ENCODE measurements at places on chromosomes 3 and 15.

DNA sequence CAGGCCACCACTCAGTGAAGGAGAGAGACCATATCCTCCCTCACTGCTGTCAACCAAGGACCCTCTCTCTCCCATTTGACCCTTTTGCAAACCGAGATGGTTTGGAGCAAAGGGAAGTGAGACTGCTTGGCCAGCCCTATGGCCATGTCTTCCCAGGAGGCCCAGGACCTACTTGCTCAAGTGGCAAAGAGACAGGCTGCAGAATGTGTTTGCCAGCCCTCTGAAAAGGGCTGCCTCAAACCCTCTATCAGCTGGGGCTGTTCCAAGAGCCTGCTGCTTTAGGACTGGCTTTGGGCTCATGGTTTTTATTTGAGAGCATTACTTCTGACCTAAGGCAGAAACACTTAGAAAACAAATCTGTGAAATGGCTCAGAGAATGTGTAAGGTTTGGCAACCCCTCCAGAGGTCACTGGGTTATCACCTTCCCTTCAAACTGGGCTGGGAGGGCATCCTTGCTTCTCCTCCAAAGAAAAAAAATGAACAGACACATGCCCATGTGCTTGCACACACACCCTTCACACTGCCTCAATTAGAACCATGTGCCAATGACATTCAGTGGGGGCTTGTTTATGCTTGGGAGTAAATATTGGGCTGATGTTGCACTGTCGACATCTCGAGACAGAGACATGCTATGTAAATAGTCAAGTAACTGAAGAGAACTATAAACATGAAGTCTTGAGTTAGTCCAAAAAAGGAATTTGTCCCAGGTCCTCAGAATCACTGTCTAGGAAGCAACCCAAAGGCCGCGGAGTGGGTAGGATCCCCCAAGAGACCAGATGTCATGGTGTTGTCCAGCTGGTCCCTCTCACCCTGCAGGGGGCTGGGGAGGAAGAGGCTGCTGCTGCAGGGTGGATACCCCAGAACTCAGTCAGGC is 49.8 kb upstream of the CTDSPL start:
- DNase-seq = no peak

DNA sequence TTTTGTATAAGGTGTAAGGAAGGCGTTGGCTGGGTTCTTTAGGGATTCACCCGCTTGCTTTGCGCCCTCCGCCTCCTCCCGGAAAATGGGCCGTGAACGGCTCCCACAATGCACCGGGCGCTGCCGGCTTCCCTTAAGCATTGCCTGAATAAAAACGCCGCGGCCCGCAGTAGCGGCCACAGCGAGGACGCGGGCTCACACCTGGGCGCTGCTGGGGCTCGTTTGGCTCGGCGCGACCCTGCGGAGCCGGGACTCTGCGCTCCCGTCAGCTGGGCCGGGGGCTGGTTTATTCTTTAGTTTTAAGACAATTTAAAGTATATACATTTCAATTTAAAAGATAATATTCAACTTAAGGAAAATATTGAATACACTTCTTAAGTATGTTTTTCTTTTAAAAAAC is 343.5 kb upstream of the RGMA start:
- no peak for DNase-seq

- peak; percentile 94 for DNase-seq
These were observed 98.2 kb downstream of the ANXA2 start for GRCh38 chr15:60299452-60300047.

GRCh38 chr3:132237652-132238032 is 79.6 kb upstream of the ACP3 start:
- DNase-seq = no peak

DNA sequence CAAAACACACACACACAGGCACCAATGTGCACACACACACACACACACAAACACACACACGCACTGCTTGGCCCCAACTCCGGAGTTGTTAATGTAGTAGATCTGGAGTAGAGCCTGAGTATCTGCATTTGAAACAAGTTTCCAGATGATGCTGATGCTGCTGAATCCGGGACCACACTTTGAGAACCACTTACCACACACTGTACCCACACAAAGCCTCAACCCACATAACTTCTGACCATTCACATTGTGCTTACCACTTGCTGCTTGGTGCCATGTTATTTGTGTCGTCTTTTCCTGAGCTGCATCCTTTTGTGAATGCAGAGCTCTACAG is 36.9 kb downstream of the SETMAR start:
- DNase-seq = no peak

- DNase-seq = no peak
These were observed 408.8 kb upstream of the C2CD4B start for GRCh38 chr15:62573876-62574275.
